Hematopoietic multipotent progenitor cell treated with erythropoietin and hydrocortisone succinate and interleukin-3 and kit ligand, for 17 days (in vitro differentiated cells): ENCODE measurements at places on chromosomes 11 and 22.
A peak's percentile ranks its signal among the peaks of the same experiment; 100 is the strongest.

- no peak for DNase-seq
These were observed 19.7 kb downstream of the CDPF1 start for GRCh38 chr22:46230262-46230901.

DNA sequence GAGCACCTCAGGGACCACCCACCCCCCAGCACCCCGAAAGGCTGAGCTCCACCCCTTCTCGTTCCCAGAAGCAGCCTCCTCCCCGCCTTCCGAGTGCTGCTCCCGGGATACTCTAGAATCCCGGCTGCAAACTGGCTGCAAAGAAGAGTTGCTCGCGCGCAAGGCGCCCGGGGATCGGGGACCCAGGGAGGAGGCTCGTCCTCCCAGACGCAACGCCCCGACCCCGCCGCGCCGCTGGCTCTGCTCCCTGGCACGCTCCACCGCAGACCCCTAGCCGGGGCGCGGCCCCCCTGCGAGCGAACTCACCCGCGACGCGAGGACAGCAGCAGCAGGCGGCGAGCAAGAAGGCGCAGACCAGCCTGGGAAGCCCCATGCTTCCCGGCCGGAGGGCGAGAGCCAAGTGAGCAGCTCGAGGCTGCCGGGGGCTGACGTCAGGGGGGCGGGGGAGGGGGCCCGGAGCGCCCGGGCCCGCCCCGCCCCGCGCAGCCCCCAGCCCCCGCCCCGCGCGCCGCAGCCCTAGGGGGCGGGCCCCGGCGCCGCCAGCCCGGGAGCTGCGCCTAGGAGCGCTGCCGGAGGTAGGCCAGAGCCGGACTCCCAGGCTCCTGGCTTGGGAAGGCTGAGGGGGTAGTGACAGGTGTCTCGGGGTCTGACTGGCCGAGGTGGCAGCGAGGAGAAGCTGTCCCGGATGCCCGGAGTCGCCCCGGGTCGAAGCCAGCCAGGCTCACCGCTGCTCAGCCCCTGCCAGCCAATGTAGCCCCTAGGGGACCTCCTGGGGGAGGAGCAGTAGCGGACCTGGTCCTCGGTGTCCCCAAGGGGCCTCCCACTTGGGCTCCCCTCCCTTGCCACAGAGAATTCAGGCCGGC is at the start of gene MCAM:
TSS of gene MCAM (minus strand) at position 402 of the 863 bp plus-strand sequence. CDS start at position 373, 29 bp downstream.
- no peak for DNase-seq

GRCh38 chr11:22555881-22556280 is 69.7 kb downstream of the FANCF start:
- DNase-seq, result no peak

GRCh38 chr11:69656536-69657455 is 15.8 kb downstream of the CCND1 start:
- DNase-seq, result no peak

GRCh38 chr11:96316869-96317268 is 26.1 kb downstream of the MAML2 start:
- DNase-seq, result no peak

GRCh38 chr11:76510060-76511047 is 65.5 kb downstream of the EMSY start:
- DNase-seq, result no peak

- DNase-seq, result no peak
These were observed 55.3 kb upstream of the PRR5 start for GRCh38 chr22:44646668-44647067.

GRCh38 chr11:6357222-6357621 is 33.1 kb upstream of the SMPD1 start:
- no peak for DNase-seq

DNA sequence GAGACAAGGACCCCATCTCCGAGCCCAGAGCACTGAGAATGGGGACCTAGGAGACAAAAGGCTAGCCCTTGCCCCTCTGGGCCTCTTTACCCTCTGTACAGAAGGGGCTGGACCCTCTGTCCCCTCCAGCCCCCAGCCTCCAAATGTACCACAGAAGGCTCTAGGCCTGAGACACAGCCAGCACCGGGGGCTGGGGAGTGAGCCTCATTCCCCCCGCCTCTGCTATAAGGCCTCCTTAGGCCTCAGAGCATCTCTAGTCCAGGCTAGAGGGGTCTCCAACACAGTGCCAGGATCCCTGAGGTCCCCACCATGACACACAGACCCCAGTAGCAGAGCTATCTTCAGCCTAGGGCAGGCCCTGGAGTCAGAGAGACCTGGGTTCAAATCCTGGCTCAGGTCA is 4.8 kb downstream of the SMTN start:
- DNase-seq, result no peak

DNA sequence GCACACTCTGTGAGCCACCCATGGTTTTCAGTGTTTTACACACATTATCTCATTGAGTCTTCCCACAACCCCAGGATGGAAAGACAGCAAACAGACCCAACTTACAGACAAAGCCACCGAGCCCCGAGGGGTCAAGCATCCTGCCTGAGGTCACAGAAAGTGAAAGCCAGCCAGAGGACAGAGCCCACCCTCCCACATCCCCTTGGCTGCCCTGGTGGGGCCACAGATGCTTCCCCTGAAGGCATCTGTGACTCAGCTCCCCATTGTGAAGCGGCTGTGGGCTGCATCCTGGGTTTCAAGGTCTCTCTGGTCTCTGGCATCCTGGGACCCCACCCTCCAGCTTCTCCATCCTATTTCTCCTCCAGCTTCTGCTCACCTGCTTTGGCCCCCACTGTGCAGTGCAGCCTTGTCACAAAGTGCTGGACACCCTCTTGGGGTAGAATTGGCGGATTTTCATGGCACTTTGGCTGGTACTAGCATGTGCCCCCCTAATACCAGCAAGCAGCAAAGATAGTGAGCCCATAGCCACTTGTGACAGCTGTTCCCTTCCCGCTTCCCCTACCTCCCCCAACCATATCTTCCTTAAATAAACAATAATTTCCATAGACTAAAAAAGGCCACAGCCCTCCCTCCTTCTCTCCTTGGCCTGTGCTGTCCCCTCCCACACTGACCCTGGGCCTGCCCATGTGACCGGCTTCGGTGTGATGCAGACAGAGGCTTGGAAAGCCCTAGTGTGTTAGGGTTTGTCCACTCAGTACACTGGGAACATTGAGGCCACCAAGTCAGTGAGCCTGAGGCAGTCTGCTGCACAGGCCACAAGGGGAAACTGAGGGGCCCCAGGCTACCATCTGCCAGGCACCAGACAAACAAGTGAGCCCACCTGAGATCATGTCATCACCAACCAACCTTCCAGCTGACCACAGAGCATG is 53.9 kb upstream of the SHISAL1 start:
- no peak for DNase-seq

DNA sequence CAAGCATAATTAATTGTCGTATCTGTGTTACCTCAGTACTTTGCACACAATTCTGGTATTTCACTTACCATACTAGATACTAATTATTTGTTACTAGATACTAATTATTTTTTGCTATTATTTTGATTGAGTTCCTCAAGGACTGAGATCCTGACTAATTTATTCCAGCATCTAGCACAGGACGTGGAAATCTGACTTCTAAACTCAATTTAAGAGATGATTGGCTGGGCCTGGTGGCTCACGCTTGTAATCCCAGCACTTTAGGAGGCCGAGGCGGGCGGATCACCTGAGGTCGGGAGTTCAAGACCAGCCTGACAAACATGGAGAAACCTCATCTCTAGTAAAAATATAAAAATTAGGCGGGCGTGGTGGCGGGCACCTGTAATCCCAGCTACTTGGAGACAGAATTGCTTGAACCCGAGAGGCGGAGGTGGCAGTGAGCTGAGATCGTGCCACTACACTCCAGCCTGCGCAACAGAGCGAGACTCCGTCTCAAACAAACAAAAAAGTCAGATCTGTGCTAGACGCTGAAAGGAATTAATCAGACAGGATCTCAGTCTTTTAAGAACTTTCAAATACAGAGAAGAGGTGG is 527 bp upstream of the MRPL48 start:
- DNase-seq, result no peak

DNA sequence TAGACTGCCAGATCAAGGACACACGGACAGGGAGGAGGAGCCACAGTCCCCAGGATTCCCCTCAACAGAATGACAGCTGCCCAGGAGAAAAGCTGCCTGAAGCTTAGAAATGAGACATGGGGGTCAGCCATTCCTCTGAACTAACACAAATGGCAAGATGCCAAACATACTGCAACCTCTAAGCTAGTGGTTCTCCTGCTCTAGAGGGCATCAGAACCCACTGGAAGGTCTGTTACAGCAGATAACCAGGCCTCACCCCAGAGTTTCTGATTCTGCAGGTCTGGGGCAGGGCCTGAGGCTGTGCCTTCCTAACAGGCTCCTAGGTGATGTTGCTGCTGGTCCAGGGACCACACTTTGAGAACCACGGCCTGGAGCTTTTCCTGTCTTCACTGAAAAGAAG is 28.6 kb upstream of the BID start:
- peak; percentile 81 for DNase-seq

DNA sequence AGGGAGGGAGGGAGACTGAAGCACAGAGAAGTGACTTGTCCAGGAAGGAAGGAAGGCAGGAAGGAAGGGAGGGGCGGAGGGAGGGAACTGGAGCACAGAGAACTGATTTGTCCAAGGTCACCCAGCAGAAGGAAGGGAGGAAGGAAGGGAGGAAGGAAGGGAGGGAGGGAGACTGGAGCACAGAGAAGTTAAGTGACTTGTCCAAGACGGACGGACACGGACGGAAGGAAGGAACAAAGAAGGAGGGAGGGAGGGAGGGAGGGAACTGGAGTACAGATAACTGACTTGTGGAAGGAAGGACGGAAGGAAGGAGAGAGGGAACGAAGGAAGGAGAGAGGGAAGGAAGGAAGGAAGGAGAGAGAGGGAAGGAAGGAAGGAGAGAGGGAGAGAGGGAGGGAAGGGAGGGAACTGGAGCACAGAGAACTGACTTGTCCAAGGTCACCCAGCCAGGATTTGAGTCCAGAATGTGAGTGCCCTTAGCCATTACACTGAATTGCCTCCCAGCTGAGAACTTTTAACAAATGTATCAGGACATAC is 1.5 kb downstream of the SLC35F2 start:
- DNase-seq, result no peak

- no peak for DNase-seq
These were observed 14.2 kb upstream of the OR6A2 start for GRCh38 chr11:6813656-6814055.

- DNase-seq, result no peak
These were observed at the start of gene OR9G4 for GRCh38 chr11:56748597-56748996. Gene OR9G4, minus strand, starts transcription at chr11:56748697. Its CDS starts 4,931 bp downstream, at chr11:56743766.

- DNase-seq, result no peak
These were observed 56.8 kb downstream of the GUCY1A2 start for GRCh38 chr11:106961518-106961917.

DNA sequence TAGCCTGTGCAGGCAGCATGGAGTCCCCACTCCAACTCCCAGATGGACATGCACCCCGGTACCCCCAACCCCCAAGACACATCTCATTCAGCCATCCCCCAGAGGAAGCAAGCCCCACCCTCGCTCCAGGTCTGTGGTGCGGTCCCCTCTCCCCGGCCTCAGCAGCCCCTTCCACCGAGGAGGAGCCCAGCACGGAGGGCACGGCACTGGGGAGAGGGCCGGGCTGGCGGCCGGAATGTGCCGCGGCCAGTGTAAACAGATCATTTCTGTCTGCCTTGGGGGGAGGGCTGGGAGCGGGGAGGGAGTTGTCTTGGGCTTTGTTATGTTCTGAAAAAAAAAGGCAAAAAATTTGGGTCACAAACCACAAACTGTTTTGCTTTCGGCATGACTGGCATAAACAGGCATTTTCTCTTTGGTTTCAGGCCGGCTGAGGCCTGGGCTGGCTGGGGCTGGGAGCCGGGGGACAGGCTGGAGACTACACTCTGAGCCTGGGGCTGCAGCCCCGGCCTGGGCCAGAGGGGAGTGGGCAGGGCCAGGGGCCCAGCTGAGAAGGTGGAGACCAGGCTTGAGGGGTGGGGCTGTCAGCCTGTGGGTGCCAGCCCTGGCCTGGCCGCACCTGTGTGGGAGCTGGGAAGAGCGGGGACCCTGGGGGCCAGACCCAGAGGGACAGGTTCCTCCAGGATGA is 16.8 kb downstream of the IGF2 start:
- no peak for DNase-seq

DNA sequence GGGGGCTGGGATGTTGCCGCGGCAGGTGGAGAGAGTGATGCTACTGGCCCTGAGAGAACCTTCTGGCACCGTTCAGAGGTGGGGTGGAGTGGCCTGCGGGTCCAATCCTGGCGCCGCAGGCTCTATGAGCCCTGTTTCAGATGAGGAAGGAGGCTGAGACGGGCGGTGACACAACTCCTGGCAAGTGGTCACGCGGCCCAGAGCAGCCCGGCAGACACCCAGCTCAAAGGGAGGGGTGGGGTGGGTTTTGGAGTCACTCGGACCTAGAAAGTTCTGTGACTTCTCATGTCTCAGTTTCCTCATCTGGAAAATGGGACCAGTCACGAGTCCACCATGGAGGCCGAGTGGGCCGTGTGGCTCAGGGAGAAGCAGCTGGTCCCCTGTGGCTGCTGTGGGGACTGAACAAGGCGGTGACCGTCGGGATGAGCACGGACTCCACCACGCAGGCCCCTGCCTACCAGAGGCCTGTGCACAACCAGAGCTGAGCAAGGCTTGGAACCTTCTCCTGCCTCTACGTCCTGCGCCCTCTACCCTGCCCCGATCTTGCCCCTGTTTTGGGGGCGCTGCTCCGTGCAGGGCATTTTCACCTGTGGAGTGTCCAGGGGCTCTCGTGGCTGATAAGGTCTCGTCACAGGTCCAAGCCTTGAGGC is 3.7 kb downstream of the TSPO start:
- DNase-seq, result no peak

DNA sequence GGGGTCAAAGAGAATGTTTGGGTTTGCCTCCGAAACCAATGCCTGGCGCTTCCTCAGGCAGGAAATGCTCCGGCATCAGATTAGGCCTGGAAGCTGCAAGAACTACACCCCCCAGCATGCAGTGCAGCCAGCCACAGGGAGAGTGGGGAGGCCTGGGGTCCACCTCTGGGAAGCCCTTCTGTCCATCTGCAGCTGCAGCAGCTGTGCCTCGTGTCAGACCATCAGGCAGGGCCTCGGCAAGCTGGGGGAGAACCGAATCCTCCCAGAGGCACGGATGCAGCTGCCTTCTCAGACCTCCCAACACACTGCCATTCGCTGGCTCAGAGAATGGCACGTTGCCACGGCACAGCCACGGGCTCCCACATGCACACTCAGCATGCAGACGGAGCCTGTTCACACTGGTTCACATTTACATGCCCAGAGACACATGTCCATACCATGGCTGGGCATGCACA is 57.4 kb downstream of the NECTIN1 start:
- no peak for DNase-seq

GRCh38 chr22:20237480-20238440 is 30.4 kb downstream of the RTN4R start:
- DNase-seq, result no peak

GRCh38 chr11:1050581-1051355 is 14.2 kb upstream of the MUC6 start:
- peak; percentile 77 for DNase-seq

GRCh38 chr11:33692013-33692504 is 8.6 kb downstream of the C11orf91 start:
- DNase-seq, result no peak

- peak; percentile 61 for DNase-seq
These were observed 79.2 kb upstream of the GRIK4 start for GRCh38 chr11:120432056-120433018.

- no peak for DNase-seq
These were observed 13.5 kb downstream of the CCDC81 start for GRCh38 chr11:86388198-86388597.

- DNase-seq, result no peak
These were observed 7.0 kb downstream of the MMP3 start for GRCh38 chr11:102836290-102836875.
